ENCODE measurements at places on chromosomes 13 and 19. TPM values are rescaled to one million over a fixed set of nuclear protein-coding genes. Genes with fewer than 3 reads are reported as not detected.

The ZNF229 gene
- 0.25 TPM for total RNA-seq

DNA sequence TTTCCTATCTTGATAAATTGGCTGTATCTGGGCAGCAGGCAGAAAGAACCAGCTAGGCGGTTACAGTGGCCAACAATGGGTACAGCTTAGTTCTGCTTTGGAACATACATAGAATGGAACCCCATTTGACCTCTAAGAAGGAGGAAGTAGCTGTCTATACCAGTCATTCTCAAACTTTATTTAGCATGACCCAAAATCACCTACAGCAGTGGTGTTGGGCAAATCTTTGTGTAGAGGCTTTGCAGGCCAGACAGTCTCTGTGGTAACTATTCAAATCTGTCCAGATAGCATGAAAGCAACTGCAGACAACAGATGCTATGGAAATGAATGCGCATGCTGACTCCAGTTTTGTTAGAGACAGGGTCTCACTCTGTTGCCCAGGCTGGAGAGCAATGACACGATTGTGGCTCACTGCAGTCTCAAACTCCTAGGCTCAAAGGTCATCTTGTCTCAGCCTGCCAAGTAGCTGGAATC, 12.0 kb upstream of the KCNC3 start:
- no peak for DNase-seq

DNA sequence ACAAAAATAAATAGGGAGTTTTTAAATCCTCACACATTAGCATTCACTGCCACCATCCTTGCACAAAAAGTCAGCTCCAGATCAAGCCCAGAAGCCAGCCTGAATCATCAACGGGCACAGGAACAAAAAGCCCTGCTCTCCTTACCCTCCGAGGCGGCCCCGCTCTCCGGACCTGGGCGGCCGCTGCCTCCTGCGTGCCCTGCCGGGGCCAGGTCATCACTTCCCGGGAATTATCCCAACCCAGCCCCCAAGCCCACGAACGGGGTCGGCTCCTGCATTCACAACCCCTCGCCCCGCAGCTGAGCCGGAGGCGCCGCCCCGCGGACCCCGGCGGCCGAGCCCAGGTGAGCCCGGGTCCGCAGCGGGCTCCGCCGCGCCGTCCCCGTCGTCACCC, 754 bp downstream of the DNAJB1 start:
- no peak for DNase-seq

- no peak for DNase-seq
Observed at GRCh38 chr19:572743-573518, 535 bp downstream of the BSG start.

DNA sequence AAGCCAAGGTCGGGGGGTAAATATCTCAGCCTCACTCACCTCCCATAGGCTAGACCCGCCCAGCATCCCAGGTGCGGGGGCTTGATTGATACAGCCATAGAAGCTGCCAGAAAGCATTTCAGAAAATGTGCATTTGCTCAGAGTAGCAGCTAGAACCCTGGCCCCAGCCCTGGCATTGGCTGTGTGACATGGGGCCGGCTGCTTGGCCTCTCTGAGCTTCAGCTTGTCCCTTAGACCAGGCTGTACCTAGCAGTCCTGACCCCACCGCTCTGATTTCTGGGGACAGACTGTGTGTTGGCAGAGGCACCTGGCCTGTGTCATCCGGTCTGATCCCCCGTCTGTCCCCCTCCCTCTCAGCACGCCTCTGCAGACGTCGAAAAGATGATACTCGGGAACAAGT, 15.4 kb downstream of the RAB8A start:
- no peak for DNase-seq

The COL5A3 gene
- total RNA-seq = 0.87 TPM

DNA sequence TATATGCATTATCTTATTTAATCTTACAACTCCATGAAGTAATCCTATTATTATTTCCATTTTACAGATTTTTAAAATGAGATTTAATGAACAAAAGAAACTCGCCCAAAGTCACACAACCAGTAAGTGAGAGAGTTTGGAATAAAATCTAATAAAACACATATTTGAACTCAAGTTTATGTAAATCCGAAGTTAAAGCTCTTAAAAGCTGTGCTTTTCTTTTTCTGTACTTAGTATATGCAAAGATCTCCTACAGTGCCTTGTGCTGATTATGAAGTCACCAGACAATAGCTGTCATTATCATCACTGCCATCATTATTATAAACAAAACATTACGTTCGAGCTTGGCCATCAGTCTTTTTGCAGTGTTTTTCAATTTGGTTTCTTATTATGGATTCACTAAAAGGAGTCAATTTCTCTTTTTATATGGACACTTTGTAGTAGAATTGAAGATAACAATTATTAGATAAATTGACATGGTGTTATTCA, 29.7 kb upstream of the ENOX1 start:
- no peak for DNase-seq

GRCh38 chr13:39509616-39510315, 93.2 kb downstream of the LHFPL6 start:
- no peak for DNase-seq

The DACT3 gene
- total RNA-seq = 6.1 TPM
